ENCODE measurements at places on chromosomes 3 and 15.

DNA sequence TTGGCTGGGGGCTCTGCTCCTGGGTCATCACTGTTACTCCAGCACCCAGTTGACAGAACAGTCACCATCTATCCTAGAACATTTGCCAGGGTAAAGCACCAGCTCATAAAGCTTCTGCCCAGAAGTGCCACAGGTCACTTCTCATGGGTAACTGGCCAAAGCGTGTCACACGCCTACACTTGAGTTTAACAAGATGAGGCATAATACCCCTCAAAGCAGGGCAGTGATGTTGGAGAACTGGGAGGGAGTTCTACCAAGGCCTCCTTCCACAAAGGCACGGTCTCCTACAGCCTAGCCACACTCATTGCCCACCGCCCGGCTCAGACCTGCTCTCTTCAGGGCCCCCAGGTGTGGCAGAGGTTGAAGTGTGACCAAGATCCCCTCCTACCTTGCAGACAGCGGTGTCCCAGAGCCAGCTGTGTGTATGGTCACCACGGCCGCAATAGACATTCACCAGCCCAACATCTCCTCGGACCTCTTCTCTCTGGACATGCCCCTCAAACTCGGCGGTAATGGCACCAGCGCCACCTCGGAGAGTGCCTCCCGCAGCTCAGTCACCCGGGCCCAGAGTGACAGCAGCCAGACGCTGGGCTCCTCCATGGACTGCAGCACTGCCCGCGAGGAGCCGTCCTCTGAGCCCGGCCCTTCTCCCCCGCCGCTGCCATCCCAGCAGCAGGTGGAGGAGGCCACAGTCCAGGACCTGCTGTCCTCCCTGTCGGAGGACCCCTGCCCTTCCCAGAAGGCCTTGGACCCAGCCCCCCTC is 107.7 kb downstream of the ETFA start:
- DNase-seq = no peak

- no peak for DNase-seq
These were observed 28.2 kb downstream of the SIAH2 start for GRCh38 chr3:150734795-150735119.

GRCh38 chr15:59557581-59557980 is 54.0 kb upstream of the GCNT3 start:
- no peak for DNase-seq

- DNase-seq = no peak
These were observed 811 bp downstream of the C3orf52 start for GRCh38 chr3:112086875-112087524.

GRCh38 chr15:72236381-72237003 is 5.5 kb upstream of the PKM start:
- DNase-seq = no peak

GRCh38 chr15:79184465-79184892 is 93.9 kb upstream of the RASGRF1 start:
- peak; percentile 61 for DNase-seq

DNA sequence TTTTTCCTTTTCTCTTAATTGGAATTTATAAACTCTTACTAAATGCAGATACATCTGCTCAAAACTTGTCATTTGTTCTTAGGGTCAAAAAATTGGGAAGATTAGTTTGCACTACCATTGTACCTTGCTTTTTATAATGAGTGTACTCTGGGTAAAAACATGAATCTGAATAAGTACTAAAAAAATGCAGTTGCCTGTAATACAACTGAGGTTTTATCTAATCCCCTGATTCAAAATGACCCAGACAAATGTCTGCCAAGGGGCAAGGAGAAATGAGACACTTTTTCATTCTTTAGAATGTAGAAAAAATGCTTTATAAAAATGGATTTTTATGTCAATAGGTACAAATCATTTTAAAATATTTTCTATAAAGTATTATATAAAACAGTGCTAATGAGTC is 42.4 kb downstream of the RASA2 start:
- DNase-seq = no peak

DNA sequence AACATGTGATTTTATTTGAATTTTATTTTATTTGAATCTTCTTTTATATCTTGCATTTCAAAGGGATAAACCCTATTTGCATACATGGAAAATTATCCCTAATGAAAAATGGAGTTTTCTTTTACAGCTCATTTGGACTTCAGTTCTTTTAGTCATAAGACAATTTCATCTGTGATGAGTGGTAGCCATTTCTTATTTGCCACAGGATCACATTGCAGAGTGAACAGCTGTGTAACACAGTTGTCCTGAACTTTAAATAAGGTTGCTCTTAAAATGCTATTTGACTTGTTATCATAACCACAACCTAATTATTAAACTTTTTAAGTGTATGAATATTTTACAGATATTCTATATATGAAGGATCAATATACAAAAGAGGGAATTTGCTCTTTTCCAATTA is 221.7 kb upstream of the ROPN1 start:
- DNase-seq = no peak

GRCh38 chr3:64190517-64191515 is 34.5 kb downstream of the PRICKLE2 start:
- DNase-seq = no peak

DNA sequence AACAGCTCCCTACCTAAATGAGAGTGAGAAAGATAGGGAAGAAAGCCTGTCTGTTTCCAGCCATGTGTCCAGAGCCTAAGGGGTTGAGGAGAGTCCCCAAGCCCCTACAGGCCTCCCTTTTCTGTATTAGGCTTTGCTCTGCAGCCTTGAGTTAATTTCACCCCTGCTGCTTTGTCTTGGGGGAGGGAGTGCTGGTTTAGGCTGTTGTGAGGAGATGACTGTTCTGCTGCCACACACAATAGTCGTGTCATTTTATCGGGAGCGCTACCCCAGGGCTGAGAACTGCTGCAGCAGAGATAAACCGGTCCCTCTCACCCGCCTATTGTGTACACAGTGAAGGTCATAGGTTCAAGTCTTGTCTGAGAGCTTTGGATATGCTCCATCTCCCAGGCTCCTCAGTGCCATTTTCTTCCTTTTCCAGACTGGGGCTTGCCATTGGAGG is 1.4 kb downstream of the ZNF609 start:
- no peak for DNase-seq

DNA sequence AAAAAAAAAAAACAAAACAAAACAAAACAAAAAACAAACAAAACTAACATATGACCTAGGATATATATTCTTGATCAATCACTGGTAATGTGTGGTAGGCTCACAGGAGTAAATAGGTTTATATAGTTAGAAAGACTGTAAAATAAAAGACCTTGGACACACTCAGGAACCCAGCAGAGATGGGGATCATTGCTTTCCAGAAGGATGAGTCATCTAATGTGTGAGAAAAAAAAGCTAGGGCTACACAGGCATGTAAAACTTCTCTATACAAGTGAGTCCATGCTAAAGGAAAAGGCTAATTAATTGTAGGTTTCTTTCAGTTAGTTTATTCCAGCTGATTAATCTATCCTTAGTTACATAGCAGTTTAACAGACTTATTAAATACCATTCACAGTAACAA is 710.3 kb upstream of the ARPP21 start:
- no peak for DNase-seq

GRCh38 chr15:41975669-41976068 is 3.3 kb upstream of the EHD4 start:
- DNase-seq = no peak

DNA sequence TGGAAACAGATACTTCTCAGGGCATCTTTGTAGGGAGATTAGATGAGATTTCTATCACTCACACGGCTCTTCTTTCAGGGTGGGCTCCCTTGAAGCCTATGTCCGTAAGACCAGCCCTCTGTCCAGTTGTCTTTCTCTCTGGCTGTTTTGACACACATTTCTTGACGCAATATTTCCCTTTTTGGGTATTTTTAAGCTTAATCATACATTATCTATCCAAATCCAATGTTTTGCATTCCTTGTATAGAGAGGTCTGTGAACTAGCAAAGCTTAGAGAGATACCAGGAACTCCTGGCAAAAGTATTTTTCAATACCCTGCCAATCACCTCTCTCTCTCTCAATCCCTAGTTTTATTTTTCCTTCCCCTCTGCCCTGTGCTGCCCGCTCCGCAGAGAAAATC is 79.3 kb downstream of the EOMES start:
- no peak for DNase-seq

DNA sequence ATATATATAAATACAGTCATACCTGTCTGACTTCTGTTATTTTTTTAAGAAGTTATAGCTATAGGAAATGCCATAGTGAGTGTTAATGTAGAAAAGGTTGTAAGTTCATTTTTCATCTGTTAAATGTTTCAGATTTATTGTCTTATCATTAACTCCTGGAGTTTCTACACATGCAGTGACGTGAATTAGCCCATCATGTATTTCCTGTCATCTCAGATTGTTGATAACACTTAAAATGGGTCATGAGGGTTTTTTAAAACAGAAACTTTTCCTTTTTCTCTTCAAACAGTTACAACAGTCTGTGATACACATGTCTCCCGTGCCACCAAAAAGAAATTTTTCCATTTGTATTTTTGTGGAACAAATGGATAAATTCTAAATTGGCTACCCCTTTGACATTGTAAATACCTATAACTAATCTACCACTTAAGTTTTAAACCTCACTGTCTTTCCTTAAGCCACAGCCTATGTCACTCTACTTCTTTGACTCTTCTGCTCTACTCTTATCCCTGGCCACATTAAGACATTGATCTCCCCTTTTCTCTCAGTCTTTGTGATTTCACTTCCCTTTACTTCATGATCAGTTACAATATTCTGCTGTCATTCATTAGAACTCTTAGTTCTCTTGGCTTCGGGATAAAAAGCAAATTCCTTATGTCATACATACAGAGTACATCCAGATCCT is 89.1 kb downstream of the NEO1 start:
- no peak for DNase-seq

- no peak for DNase-seq
These were observed 287.6 kb downstream of the SOX2 start for GRCh38 chr3:181999314-181999713.

DNA sequence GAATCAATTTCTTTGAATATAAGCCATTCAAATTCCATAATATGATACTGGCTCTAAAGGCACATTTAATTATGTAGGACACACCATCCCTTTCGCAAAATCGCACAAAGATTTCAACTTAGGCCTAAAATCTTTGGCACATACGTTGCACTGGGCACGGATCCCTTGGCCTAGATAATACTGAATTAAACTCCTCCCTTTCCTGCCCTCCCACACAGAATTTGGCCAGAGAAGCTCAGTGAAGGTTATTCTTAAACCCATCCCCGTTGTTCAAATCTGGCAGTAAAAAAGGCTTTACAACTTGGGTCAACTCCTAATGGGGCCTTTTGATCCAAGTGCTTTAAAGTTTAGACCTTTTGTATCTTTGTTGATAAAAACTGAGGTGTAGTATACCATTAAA is 247.2 kb downstream of the PTPRG start:
- no peak for DNase-seq

- no peak for DNase-seq
These were observed 771.6 kb downstream of the DIPK2A start for GRCh38 chr3:144743225-144743668.

GRCh38 chr15:48001393-48002039 is 119.3 kb upstream of the SLC24A5 start:
- DNase-seq = no peak

- no peak for DNase-seq
These were observed 230.0 kb upstream of the CNTN3 start for GRCh38 chr3:74844428-74844827.

- no peak for DNase-seq
These were observed 1.2 kb downstream of the ARPP21 start for GRCh38 chr3:35640190-35641165.

DNA sequence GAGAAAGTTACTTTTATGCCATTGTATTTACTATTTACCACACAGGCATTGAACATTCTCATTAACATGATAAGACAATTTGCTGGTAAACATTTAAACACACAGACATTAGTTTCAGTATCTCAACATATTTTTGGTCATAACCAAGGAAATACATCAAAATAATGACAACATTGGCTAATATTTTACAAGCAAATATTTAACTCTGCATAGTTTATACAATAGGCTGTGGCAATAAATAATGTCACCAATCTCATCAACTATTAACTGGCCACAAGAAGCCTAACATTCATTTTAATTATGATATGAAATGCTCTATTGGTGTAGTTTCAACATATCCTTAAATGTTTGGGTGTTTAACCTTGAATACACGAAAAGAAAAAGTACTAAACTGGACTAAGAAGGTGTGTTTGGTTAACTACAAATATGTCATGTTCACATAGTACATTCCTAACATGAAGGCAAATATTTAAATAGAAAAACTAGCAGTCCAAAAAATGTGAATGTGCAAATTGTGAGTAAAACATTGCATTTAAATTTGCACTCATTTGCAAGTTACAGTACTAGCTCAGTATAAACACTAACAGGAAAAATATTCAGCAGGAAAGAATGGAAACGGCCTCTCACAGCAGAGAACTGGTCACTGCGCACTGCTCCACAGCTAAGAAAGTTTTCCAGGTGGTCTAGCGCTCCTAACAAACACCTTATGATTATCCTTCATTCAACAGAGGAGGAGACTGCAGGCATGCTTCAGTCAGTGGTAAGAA is 106.6 kb downstream of the GLDN start:
- no peak for DNase-seq

- no peak for DNase-seq
These were observed 9.0 kb upstream of the IGDCC4 start for GRCh38 chr15:65431731-65432130.

GRCh38 chr3:51271172-51271571 is 113.9 kb upstream of the MANF start:
- no peak for DNase-seq

GRCh38 chr15:101198031-101198575 is 53.7 kb downstream of the CHSY1 start:
- DNase-seq = no peak

- no peak for DNase-seq
These were observed 222.7 kb downstream of the MTHFS start for GRCh38 chr15:79674124-79674465.

GRCh38 chr3:53193466-53194209 is 32.6 kb downstream of the PRKCD start:
- DNase-seq = no peak

GRCh38 chr3:115766587-115767482 is 143.5 kb downstream of the GAP43 start:
- DNase-seq = no peak

DNA sequence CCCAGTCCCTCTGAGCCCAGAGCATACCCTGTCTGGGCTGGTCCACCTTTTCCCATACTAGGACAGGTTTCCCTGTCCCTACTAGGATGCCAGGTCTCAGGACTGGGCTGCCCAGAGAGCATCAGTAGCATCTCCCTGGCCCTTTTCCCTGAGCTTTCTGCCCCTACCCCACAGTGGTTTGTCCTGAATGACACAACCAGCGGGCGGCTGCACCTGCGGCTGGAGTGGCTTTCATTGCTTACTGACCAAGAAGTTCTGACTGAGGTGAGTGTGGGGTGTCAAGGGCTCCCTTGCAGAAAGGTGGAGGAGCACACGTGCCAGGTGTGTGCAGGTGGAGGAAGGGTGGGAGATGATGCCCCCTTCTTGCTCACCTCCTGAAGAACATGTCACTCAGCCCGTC is 33.5 kb downstream of the ESYT3 start:
- DNase-seq = no peak

DNA sequence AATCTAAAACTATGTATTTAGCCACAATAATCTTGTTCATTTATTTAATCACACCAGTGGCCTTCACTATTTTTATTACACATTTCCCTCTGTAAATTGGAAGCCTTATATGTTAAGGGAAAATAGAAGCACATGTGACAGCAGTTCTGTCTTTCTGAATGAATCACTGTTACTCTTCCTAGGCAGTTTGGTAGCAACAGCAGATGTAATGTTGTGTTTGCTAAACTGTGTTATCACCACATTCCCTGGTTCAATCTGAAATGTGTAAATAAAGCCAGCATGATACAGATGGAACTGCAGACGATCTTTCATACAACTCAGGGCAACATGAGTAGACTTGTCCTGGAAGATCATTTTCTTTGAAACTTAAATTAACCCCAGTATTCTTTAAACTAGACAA is 220.1 kb downstream of the MCTP2 start:
- no peak for DNase-seq

Data from stimulated activated CD4-positive, alpha-beta T cell treated with anti-CD3 and anti-CD28 coated beads, Interleukin-4, amount 100 ng/mL, for 4 hours (primary cell).